Astrocyte of the hippocampus (primary cell): ENCODE measurements at places on chromosomes 6 and 20.

- peak; percentile 26 for DNase-seq
These were observed 25.6 kb upstream of the SMOC2 start for GRCh38 chr6:168415098-168415992.

GRCh38 chr6:35080821-35081425 lies 60.2 kb downstream of the TCP11 start:
- DNase-seq: no peak

- DNase-seq: no peak
These were observed 7.1 kb downstream of the XKR7 start for GRCh38 chr20:31974951-31975487.

DNA sequence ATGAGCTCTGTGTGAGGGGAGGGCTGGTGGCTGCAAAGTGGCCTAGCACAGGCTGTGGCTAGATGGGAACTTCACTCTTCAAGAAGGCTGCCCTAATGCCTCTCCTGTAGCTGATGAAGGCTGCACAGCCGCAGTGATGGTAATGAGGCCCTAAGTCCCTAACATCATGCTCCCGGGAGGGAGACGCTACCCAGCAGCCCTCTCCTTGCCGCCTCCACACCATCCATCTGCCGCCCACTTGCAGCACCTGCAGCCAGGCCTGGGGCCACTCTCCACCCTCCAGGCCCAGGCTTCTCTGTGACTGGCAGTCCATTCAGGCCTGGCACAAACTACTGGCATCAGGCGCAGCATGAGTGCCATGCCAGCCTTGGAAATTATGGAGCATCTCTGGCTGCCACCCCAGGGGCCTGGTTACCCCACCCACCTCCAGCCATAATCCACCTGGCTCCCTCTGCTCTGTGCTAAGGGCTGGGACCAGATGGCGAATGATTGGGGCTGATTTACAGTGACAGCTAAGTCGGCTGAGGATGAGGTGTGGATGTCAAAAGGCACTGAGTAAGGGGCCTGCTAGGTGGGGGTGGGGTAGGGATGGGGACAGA lies 284.2 kb downstream of the LRFN2 start:
- DNase-seq: no peak

DNA sequence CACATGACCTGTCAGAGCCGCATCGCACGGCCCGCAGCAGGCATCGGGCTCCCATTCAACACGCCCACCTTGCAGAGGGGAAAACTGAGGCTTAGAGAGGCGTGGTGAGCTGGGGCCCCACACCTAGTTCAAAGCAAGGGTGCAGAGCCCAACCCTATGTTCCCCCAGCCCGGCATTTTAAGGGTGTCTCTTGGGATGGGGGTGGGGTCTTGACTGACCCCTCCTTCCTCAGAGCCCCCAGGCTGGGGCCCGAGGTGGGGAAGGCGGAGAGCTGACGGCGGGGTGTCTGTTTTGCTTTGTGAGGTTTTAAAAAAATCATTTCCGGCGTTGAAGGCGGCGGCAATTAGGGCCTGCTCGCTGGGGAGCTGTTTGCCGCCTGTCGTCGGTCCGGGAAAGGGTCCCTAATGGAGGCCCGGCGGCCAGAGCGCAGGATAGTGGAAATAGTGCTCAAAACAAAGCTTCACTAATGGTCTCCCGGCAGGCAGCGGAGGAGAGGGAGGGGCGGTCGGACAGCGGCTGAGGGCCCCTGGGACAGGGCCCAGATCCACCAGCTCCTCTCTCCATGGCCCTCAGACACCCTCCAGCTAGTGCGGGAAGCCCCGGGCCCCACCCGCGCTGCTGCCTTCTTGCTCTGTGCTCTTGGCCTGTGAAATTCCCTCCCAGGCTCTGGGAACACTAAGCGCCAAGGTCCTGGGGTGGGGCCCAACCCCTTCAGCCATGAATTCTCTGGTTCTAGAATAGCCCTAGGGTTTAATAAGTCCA lies 11.9 kb downstream of the VSTM2L start:
- peak; percentile 61 for DNase-seq

DNA sequence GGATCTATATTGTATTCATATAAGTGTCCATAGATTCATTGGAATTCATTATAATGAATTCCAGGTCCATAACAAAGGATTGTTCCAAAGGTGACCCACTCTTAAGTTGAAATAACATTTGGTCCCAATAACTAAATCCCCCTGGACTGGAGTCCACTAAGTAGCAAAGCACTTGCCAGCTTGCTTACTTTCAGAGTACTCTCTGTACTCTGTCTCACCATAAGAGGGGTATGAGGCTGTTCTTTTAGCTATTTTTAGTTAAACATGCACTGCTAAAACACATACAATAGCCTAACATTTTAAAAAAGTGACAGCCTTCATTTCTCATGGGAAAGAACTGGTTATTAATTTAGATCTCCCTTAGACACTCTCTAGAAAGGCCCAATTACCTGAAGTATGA lies 16.7 kb upstream of the ARHGAP18 start:
- DNase-seq: no peak

DNA sequence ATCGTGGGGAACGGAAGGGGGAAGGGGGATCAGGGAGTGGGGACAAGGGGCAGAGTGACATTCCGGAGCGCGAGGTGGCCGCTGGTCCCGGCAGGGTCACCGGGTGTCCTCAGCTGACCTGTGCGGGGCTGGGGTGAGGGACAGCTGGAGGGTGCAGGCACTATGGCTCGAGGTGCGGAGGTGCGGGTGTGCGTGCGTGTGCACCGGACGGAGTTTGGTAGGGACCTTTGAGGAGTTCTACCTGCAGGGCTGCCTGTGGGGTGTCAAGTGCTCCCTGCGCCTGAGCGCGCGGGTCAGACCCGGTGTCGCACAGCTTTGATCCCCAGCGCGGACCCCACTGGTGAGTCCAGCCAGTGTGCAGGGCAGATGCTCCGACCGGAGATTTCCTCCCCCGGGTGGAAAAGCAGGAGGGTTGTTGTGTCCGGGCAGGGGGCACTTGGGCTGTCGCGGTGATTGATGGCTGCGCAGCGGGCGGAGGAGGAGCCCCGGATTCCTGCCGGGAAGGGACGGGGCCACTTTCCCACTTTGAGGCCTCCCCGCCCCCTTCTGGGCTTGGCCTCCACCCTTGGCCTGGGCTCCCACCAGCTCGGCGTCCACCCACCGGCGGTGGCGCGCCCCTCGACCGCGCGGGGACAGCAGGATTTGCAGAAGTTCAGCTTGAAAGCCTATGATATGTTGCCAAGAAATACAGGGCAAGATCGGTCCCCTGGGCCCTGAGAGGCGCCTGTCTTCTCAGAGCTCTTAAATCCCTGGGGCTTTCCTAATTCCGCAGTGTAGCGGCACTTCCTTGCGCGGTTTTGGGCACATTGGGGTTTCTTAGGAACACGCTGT lies 658 bp downstream of the RIN2 start:
- peak; percentile 63 for DNase-seq

- DNase-seq: peak; percentile 6
These were observed 151.2 kb downstream of the GRM4 start for GRCh38 chr6:33994472-33995308.

DNA sequence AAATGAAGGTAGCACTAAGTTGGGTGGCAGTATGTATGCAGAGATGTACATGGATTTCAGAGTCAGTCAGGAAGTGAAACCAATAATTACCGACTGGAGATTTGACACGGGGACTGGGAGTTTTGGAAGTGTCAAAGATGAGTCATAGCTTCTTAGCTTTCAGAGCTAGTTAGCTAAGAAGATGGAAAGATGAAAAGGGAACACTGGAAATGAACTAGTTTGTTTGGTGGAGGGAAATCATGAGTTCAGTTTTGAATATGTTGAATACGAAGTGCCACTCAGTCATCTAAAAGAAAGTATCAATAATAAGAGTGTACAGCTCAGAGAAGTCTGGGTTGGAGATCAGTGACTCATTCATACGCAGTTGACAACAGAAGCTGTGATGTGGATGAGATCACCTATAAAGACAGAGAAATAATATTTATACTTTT lies 7.5 kb downstream of the ESF1 start:
- peak; percentile 42 for DNase-seq

DNA sequence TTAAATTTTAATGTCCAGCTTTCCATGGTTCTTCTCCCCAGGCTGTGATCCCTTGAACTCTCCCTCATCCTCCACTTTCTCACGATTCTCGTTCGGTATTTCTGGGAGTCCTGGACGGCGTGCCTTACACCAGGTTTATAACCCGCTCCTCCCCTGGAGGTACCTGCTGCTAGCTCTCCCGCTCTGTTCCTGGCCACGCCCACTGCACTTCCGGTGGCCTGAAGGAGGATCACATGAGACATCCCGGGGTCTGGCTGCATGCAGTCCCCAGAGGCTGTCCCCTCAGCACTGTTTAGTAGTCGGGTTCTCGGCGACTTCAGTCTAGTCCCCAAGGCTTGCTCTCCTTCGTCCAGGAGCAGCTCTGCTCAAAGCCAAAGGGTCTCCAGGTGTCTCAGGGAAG lies 28.4 kb upstream of the GCLC start:
- DNase-seq: no peak

DNA sequence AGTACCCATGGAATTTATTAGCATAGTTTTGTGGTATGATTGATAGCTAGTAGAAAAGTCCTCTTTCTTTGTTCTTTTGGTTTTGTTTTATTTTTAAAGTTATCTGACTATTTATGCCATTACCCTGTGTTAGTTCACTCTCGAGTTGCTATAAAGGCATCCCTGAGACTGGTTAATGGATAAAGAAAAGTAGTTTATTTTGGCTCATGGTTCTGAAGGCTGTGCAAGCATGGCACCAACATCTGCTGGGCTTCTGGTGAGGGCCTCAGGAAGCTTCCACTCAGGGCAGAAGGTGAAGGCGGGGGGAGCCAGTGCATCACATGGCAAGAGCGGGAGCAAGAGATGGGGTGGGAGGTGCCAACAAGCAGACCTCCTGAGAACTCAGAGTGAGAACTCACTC lies 166.5 kb downstream of the MTHFD1L start:
- no peak for DNase-seq

DNA sequence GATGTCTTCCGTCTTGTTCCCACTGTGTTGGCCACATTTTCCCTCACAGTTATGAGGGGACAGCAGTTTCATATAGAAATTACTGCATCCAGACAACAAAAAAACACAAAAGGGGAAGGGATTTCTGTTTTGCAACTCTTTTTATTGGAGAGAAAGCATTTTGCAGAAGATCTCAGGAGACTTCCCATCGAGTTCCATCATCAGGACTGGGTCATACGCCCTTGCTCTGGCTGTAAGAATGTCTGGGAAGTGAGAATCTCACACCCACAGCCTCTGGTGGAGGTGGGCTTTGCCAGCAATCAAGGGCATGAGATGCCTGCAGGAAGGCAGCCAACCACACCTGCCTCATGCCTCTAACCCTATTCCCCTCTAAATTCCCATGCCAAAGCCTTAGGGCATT lies 5.8 kb upstream of the IGF2R start:
- no peak for DNase-seq

- no peak for DNase-seq
These were observed 18.3 kb downstream of the SNX9 start for GRCh38 chr6:157841211-157841840.

GRCh38 chr20:44861531-44862006 lies 23.9 kb upstream of the YWHAB start:
- DNase-seq: peak; percentile 81

DNA sequence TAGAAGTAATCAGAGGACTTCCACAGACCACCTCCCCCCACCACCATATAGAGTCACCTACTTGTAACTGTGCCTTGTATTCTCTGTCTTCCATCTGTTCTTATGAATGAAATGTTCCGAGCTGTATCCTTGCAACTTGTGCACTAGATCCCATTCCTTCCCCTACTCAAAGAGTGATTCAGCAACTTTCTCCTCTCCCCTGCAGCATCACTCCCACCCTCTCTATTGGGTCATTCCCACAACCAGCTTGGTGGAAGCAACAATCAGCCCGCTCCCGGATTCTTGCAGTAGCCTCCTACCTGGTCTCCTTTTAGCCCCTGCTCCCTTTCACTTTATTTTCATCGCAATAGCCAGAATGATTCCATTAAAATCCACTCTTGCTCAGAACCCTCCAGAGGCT lies 34.9 kb upstream of the REV3L start:
- DNase-seq: no peak

- DNase-seq: peak; percentile 7
These were observed 34.0 kb downstream of the NCOA6 start for GRCh38 chr20:34791289-34792020.

GRCh38 chr6:48080227-48081009 lies 30.6 kb downstream of the PTCHD4 start:
- no peak for DNase-seq

DNA sequence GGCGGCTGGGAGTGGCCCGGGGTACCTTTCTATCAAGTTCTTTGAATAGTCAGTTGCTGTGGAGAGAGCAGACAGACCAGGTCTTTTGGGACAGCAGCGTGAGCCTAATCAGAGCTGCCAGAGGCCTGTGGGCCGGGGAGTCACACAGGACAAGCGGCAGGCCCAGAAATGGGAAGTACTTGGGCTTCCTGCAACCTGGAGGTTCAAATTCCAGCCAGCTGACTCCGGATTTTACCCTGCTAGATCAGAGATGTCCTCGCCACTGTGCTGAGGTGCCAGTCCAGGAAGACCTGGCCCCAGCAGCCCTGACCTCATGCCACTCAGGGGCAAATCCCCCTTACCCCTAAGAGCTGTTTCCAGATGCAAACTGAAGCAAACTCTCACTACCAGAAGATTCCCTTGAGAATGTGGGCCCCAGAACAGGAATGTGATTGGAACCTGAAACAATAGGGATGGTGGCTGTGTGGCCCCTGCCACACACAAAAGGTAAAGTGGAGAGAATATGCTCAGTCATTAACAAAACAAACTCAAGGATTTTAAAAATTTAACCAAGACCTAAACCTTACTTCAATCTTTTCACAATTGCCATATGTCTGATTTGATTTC lies 9.7 kb downstream of the BEND3 start:
- DNase-seq: no peak

- peak; percentile 98 for DNase-seq
These were observed 259.1 kb downstream of the HDGFL1 start for GRCh38 chr6:22828179-22829062.

DNA sequence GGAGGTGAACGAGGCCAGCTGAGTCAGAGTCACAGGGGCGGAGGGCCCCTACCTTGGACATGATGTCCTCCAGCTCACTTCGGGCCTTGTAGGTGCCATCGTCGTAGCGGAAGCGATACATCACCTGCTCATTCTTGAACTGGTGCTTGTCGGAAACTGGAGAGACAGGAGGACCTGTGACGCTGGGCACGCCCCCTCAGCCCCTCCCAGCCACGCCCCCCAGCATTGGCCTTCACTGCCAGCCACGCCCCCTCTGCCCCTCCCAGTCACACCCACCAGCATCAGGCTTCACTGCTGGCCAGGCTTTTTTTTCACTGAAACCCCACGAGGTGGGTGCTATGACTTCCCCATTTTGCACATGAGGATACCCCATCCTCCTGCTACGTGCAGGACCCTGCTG lies 148.2 kb downstream of the PREX1 start:
- no peak for DNase-seq

- no peak for DNase-seq
These were observed 379.3 kb downstream of the CD109 start for GRCh38 chr6:74075323-74075722.

- DNase-seq: no peak
These were observed 1.1 kb downstream of the SNPH start for GRCh38 chr20:1267161-1267560.

DNA sequence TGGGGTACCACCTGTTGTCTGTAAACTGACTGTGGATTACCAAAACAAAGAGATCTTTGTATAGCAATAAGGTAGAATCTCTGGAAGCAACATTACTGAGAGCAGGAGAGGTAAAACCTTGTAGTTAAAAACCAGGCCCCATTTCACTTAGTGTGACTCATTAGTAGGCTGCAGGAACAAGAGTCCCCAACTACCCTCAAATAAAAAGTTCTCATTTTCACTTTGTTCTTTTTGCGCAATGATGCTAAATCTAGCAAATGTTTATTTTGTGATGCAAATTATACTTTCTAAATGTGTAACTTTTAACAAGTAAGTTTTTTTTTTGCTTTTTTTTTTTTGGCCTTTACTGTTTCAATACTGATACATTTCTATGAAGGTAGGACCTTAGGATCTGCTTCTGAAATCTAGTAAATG lies 67.1 kb downstream of the ESF1 start:
- no peak for DNase-seq
